ENCODE measurements at places on chromosomes 2 and 18.

- no peak for DNase-seq
Observed at GRCh38 chr2:144686518-144687215, 166.7 kb upstream of the ZEB2 start.

DNA sequence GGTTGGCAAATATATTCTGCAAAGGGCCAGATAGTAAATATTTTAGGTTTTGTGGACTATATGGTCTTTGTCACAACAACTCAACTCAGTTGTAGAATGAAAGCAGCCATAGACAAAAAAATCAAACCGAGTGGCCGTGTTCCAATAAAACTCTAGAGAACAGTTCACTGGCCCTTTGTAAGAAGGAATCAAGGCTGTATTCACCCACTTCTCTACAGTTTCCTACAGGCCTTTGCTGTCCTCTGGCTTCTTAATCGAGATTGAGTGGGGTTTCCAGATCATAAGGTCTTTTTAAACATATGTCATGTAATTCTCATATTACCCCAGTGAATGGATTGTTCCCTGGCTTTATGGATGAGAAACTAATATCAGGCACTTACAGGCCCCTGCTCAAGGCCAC lies 448.9 kb upstream of the ETAA1 start:
- no peak for DNase-seq

DNA sequence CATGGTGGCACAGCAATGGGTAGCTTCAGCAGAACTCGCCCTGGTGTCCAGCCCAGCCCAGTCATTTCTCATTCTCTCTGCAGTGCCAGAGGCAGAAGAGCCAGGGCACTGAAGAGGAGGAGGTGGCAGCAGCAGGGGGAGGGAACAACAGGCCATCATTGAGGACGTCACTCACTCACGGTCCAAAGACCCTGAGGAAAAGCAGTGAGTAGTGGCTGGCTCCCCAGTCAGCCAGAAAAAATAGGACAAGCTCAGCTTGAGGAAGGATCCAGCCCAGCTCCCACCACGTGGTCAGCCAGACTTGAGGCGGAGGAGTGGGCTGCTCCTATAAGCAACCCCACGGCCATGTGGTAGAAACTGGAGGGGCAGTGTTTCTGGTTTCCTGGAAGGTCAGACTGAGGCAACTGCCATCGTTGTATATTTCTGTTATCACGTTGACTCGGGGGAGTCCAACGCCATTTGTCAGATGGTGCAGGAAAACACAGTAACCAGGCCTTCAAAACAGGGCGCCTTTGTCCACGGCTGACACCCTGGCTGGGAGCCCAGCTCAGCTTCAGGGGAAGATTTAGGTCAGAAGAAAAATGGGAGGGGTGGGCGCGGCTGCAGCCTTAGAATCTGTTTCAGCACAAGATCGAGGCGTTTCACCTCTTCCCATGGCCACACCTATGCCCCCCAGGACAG lies 19.0 kb upstream of the TMEM247 start:
- DNase-seq, result peak; percentile 81

DNA sequence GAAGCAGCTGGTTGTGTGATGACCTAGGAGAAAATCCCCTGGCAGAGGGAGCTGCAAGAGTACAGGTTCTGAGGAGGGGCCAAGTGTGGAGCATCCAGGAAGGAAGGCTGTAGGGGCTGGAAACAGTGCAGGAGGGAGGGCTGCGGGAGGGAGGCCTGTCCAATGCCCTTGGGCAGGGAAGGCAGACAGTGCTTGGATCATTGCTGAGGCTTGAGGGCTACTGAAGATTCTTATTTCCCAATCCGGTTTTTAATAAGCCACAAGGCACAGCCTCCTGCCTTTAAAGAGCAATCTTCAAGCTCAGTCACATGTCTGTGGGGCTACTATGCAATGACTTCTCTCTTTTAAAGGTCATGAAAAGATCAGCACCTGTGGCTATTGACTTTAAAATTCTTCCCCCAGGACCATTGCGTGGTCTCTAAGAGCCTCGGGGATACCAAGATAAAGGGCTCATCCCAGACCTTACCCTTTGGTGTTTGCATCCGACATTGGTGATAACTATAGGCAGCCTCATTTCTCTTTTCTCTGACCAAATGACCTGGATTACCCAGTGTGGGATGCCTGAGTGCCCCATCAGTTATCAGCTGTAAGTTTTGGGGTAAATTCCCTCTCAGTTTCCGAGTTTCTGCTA lies 149.6 kb downstream of the DOCK10 start:
- no peak for DNase-seq

GRCh38 chr18:54503131-54503894 lies 87.7 kb upstream of the DYNAP start:
- no peak for DNase-seq

- no peak for DNase-seq
Observed at GRCh38 chr2:178807227-178808008, at the start of gene TTN. TTN (minus strand) TSS chr2:178807423; CDS start chr2:178804642, 2,781 bp downstream.

DNA sequence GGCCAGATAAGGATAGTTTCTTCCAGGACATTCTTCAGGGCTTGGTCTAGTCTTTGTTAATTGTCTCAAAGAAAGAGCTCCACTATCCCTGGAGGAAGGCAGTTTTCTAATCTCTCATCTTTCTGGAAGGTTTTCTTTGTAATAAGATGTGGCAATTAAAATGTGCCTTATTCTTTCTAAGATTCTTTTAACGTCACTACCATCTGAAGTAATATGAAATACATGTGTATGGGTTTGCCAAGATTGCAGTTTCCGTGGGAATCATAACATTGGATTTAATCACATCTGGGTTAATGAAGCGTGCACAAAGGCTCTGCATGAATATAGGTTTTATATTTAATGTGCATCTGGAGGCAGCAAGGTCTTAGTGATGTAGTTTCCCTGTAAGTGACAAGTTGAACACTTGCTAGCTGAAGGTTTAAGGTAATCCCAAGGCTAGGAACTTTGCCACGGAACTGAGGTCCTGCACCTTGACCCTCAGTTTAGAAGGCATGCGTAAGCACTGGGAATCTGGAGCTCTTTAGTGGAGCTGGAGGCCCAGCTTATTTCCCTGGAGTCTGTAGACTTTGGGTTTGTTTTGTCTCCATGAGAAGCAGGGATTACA lies 25.7 kb downstream of the DIS3L2 start:
- no peak for DNase-seq

GRCh38 chr2:144441711-144442141 lies 78.2 kb downstream of the ZEB2 start:
- no peak for DNase-seq

DNA sequence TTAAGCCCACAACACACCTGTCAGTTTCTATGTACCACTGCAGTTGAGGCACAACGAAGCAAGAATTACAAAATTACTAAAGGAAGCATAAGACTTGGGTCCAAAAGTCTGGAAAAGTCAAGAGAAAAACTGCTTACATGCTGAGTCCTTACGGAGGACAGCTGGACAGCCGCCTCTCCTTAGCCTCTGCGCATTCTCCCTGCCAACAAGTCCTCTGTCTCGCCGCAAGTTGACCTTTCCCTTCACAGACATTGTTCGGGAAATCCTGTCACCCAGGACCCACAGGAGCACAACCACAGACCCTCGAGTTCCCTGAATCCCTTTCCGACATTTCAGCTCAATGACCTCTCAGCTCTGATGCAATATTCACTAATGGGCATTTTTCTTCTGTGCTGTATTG lies 525.4 kb upstream of the SALL3 start:
- no peak for DNase-seq
